HepG2 (cell line): ENCODE measurements at places on chromosomes 12 and 14.

GRCh38 chr14:72603639-72604038, 290.3 kb downstream of the DPF3 start:
- DNase-seq, result no peak

DNA sequence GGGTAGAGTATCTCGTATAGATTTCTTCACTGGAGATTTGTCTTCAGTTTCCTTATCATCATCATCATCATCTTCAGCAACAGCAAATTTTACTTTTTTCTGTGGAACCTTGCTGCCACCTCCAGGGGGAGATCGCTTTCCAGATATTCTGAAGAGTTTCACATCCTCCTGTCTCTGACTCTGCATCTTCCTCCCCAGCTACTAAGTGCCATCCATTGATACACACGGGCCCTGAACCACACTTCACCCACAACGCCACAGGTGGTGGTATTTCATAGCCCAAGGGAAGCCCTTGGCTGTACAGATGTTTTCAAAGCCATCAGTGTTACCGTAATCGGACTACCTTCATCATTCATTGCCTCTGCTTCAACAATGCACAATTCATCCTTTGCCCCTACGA, 82.2 kb downstream of the PPP2R5C start:
- DNase-seq, result no peak

DNA sequence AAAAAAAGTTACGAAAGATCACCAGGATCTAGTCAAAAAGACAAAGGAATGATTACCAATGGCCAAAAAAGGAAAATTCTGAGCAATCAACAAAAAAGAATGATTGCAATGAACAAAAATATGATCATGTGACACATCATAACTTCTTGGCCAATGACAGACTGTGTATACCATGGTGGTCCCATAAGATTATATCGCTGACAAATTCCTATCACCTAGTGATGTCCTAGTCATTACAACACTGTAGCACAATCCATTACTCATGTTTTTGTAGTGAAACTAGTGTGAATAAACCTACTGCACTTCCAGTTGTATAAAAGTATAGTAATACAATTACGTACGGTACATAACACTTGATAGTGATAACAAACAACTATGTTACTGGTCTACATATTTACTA, 12.3 kb downstream of the SEL1L start:
- no peak for DNase-seq

DNA sequence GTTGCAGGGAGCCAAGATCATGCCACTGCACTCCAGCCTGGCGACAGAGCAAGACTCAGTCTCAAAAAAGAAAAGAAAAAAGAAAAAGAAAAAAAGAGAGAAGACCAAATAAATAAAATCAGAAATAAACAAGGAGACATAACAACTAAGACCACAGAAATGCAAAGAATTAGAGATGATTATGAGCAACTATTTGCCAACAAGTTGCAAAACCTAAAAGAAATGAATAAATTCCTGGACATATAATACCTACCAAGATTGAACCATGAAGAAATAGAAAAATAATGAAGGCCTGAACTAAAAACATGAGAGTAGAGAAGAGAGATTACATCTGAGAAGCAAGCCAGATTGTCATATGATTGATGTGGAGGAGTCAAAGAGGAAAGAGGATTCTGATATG, 17.6 kb upstream of the EPS8 start:
- DNase-seq, result no peak
